ENCODE measurements at places on chromosomes 3 and 15. TPM values are rescaled to one million over a fixed set of nuclear protein-coding genes. Genes with fewer than 3 reads are reported as not detected.

The GOLGA8G gene
- total RNA-seq: 42.7 TPM

The HHLA2 gene
- 6.7 TPM for total RNA-seq

The TEX55 gene
- total RNA-seq: 158 TPM

The DZIP1L gene
- total RNA-seq: 24.6 TPM

DNA sequence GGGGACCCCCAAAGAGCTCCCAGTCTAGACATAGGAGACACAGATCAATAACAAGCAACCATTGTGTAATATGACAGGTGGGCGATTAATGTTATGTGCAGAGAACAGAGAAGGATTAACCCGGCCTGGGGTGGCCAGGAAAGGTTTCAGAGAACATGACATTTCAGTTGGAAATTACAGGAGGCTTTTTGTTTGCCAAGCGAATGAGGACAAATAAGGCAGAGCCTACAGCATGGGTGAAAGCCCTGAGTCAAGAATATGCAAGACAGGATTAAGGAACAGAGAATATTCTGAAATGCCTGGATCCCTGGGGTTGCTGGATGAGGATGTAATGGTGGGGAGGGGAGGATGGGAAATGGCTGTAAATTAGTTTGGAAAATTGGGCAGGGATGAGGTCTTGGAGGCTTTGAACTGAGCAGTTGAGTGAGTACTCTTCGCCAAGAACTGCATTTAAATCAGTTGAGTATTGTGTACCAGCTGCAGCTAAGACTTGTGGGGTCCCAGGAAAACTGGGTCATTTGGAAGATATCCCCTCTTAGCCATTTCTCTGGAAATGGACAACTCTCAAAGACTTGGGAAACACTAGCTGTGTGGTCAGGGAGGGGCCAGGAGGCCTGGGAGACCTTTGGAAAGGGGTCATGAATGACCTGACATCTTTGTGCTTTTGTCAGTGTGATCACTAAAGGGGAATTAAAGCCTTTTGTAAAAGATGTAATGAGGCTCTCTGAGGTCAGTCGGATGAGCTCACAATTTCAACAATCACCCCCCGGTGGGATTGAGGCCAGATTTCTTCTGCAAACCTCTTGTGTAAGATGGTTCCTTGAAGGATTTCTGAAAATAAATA, 198.6 kb upstream of the NR2E3 start:
- DNase-seq: no peak
